ENCODE measurements at places on chromosomes 11 and 22.

- no peak for DNase-seq
Observed at GRCh38 chr11:121459413-121460017, 6.7 kb upstream of the SORL1-AS1 start.

DNA sequence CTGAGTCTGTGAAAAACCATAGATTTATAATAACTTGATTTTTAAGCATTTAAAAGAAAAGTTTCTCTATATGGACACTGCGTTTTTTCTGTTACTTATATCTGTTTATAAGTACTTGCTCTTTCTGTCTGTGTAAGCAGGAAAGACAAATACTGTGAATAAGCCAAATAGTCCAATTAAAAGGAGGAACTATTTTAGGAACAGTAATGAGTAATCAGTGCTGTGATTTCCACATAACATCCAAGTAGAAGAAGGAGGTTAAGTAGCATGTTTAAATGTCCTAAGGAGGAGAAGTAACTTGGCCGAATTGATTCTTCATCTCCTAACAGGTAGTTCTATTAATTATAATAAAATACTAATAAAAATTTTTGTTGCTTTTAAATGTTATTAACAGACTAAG, 40.8 kb downstream of the ZNF214 start:
- no peak for DNase-seq

GRCh38 chr11:32184041-32184722, 93.3 kb downstream of the RCN1 start:
- no peak for DNase-seq

DNA sequence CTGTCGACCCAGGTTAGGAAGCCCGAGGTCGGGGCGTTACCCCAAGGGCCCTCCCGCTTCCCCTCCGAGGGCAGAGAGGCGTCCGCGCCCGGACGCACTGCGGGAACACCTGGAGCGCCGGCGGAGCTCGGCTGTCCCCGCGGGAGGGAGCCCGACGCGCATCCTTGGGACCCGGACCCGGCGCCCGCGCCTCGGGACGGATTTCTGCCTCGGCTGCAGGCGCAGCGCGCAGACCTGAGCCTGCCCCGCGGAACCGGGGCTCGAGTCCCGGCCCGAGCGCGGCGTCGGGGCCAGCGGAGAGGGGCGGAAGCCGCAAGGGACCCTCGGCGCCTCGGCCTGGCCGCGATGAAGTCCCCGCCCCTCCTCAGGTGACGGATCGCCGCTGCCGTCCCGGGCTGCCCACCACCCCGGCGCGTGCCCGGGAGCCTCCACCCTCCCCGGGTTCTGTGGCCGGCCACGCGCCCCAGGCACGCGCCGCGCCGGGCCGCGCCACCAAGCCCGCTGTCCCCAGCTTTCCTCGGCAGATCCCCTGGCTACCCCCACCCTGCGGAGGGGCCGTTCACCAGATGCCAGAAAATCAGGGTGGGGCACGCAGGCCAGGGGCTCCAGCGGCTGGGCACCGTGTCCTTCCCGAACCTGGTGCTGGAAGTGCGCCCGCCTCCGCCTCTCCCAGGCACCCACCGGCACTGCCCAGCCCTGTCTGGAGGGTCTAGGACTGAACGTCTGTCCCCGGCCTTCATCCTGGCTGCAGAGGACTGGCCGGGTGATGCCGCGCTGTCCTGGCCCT, 410 bp downstream of the GLB1L3 start:
- DNase-seq = no peak

DNA sequence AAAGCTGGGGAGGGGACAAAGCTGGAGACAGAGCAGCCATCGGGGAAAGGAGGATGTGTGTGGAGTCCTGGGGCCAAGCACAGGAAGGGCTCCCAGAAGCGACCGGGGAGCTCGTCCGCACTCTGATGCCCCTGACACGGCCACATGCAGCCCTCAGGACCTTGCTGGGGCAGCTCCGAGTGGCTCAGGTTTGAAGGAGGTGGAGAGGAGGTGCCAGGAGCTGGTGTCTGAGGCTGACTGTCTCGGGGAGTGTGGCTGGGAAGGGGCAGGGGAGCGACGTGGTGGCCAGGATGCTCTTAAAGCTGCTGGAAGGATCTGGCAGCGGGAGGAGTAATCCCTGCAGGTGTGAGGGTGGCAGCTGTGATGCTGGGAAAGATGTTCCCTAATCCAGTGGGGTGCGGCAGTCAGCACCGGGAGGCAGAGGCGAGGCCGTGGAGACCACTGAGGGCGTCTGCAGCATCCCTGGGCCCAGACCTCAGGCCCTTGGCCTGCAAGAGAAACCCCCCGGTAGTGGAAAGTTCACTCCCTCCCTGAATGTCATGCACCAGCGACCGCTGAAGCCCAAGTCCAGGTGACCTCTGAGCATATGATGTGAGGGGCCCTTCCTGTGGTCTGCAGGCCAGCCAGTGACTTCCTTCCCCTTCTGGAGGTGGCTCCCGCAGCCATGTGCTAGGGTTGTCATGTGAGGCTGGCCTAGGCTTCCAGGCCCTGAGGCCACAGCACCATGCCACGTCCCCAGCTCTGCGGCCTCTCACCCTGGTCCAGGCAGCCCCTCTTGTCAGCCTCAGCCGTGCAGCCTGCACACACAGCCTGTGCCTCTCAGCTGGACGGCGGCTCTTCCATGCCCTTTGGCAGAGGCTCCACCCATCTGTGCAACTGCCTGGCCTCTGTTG, 17.2 kb upstream of the CTSD start:
- DNase-seq = no peak

DNA sequence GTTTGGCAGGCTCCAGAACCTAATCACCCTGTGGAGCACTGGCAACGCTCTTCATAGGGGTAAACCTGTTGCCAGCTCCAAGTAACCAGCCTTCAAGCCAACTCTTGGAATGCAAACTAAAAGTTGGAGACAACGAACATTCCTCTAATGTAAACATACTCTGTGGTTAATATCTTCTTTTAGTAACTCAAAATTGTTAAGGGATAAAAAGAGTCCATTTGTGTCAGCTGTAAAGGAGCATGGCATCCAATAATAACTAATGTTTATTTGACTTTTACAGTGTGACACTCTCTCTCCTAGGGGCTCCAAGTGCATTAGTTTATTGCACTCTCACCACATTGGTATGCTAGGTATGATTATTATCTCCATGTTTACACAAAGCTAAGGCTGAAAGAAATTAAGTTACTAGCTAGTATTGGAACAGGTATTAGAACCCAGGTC, 31.0 kb upstream of the AMOTL1 start:
- DNase-seq = no peak

DNA sequence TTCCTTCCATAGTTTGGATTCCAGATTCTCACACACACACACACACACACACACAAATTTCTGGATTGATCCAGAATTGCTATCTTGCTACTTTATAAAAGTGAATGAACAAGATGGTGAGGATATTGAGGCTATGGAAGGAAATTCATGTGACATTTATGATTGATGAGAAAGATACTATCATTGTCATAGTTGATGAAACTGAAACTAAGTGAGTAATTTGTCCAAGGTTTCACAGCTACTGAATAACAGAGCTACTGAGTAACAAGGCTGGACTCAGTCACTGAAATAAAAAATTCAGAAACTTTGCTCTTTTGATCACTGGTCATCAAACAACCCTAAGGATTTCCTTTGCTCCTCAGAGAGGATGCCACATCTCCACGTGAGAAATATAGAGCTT, 16.2 kb downstream of the OR5D16 start:
- no peak for DNase-seq

DNA sequence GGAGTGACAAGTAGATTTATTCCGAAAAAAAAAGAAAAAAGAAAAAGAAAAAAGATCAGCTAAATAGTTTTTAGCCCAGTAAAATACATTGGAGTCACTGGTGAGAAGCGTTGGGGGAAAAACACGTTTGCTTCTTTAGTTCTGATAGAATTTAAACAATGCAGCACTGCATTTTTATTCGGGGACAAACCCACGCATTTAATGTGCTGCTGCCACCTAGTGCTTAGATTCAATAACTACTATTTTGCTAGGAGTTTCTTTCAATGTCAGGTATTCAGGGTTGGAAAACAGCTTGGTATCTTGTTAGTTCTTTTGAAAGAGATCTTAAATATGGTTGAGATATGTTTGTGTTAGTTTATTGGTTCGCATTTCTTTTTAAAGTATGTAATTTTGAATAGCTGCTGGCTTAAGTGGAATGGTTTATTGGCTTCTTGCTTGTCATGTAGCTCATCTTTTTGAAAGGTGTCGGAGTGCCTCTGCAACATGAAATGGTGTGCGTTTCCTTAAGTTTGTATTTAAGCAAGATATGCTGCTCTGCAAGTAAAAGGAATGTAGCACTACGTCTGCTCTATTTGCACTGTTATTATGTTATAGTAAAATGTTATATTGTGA, 41.9 kb downstream of the SVIP start:
- DNase-seq = peak; percentile 77

GRCh38 chr22:27242917-27243589, 558.5 kb downstream of the MN1 start:
- no peak for DNase-seq

- DNase-seq = peak; percentile 66
Observed at GRCh38 chr11:67416416-67417335, 1.2 kb downstream of the CARNS1 start.

DNA sequence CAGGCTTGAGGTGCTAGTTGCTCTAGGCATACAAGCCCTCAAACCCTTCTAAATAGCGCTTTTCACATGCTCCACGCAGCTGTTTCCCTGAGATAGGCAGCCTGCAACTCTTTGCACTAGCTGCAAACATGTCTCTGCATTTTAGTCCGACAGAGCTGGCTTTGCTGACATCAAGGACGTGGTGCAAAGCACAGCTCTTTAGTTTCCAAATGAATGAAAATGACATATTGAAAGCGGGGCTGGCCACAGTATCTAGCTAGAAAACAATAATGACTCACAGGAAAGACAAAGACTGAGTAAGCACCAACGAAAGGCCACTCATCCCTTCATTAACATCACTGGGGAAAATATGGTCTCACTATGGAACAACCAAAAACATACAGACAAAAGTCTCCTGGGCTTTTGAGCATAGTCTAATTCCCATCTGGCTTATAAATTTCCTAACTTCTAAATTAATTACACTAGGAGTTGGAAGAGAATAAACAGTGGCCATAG, 15.3 kb upstream of the ZC3H12C start:
- DNase-seq = no peak

DNA sequence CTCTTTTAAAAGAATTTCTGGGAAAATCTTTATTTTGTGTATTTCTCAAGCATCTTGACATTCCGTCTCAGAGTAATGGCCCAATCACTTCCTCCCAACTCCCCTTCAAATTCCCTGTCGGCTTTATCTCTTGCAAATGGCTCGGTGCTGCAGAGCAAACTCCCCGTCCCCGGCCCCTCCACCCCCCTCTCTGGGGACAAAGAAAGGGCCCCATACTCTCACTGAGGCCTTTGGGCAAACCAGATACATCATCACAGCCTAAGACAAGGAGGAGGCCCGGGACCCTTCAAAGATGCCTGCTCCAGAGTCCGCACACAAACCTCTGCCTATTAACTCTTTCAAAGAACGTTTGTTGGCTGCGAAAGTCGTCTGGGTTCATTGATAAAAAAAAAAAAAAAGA, 3.9 kb upstream of the SMIM38 start:
- DNase-seq = no peak

DNA sequence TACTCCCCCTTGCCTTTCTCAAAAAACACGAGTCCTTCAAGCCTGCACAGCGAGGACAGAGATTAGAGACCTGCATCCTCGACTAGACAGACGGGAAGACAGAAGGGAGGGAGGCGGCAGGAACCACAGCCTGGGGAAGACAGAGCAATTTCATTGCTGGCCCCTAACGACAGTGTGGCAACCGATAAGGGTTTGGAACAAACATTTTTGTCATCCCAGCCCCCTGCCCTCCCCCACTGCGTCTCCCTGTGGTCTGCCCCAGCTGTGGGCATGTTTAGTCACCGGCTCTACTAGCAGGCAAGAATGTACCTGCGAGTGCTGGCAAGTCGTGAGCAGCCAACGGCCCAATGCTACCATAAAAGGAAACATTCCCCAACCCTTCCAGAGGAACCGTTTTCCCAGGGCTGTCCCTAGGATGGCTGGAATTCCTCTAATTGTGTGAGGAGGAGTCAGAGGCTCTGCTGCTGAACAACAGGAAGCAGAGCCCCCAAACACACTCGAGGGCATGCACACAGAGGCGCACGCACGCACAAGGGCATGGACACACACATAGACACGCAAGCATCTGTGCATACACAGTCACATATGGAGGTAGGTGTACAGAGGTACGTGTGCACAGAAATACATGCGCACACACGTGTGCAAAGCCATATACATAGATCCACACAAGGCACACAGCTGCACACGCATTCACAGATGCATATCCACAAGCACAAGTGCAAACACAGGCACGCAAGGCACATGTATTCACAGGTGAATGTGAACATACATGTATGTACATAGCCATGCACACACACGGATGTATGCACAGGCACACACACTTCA, 58.3 kb downstream of the MYH9 start:
- no peak for DNase-seq
